ENCODE measurements at places on chromosomes 11 and 22.

DNA sequence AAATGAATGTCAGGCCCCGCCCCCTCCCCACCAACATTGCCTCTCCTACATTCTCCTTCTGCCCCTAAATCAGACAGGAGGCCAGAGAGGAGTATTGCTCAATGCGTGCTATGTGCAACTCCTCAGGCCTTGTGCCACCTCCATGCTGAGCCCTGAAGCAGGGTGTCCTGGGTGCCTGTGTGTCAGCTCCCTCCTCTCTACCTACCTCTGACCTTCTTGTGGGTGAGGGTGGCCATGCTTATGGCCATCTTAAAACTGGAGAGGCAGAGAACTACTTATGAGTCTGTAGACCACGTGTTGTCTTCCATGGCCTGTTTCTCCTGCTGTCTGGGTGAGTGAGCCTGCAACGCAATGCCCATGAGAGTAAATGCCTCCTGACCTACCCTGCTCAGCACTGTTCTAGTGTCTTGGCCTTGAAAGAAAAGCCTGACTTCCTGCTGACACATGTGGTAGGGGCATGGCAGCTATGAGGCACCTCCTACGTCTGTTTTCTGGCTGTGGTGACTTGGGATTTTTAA is 10.5 kb downstream of the MCAM start:
- DNase-seq: no peak

DNA sequence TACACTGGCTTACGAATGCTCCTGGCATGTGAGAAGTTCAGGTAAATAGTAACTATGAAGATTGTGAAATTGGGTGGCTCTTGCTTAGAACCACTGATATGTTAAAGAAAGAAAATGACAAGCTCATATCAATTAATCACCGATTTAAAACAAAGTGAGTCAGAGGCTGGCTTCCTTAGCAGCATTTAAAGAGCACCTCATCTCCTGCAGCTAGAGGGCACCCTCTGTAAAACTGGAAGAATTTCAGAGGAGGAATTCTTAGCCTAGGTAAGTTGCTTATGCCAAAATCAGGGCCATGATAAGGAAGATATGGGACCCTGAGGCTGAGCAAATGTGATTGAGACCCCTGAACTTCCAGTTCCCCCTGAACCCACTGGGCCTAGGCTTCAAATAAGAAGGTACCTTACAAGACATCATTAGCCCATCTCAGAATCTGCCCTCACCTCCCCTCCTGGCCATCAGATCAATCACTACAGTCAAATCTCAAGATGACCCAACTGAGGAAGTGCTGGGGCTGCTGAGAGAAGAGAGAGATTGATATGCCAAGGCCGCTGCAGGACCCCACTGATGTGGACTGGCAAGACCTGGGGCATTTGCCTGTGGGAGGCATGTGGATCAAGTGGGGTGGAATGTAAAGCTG is 8.6 kb upstream of the CD3E start:
- no peak for DNase-seq

DNA sequence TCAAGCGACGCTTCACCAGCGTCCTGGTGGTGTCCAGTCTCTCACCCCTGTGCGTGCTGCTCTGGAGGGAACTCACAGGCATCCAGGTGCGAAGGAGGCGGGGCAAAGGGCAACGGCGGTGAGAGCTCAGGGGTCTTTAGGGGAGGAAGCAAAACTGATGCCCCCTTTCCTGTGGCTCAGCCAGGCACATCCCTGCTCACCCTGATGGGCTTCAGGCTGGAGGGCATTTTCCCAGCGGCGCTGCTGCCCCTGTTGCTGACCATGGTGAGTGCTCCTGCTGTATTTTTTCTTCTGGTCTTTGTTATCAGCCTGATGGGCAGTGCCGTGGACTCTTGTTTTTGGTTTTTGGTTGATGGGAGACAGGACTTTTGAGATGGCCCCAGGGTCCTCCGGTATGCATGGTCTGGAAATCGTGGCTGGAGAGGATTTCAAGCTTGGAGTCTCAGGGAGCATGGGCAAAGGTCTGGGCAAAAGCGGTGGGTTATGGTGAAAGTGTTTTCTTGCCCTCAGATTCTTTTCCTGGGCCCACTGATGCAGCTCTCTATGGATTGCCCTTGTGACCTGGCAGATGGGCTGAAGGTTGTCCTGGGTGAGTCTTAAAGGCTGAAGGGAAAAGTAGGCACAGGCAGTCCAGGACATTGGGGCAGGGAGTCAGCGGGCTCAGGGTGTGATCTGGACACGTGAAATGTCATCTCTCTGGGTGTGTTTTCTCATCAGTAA is 695 bp downstream of the RCE1 start:
- no peak for DNase-seq

GRCh38 chr11:44831605-44832394 is 105.0 kb downstream of the TSPAN18 start:
- no peak for DNase-seq

- no peak for DNase-seq
Observed at GRCh38 chr11:125519860-125520834, 24.1 kb upstream of the FEZ1 start.

DNA sequence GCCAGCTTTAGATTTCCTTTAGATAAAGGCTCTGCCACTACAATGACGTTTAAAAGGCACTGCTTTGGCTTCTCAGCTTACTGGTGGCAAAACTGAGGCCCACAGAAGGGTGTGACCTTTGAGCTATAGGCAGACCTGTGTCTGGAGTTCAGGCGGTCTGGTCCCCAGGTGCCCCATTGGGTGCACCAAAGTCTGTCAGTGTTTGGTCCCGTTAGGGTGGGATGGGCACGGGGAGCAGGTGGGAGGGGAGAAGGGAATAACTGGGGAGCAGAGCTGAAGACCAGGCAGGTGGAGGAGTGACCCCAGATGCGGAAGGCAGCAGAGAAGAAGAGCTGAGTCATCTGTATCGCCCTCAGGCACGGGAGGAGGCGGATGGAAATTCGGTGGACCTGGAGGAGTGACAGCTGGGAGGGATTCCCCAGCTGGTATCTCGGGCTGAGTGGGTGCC is 45.3 kb upstream of the GCAT start:
- DNase-seq: no peak

DNA sequence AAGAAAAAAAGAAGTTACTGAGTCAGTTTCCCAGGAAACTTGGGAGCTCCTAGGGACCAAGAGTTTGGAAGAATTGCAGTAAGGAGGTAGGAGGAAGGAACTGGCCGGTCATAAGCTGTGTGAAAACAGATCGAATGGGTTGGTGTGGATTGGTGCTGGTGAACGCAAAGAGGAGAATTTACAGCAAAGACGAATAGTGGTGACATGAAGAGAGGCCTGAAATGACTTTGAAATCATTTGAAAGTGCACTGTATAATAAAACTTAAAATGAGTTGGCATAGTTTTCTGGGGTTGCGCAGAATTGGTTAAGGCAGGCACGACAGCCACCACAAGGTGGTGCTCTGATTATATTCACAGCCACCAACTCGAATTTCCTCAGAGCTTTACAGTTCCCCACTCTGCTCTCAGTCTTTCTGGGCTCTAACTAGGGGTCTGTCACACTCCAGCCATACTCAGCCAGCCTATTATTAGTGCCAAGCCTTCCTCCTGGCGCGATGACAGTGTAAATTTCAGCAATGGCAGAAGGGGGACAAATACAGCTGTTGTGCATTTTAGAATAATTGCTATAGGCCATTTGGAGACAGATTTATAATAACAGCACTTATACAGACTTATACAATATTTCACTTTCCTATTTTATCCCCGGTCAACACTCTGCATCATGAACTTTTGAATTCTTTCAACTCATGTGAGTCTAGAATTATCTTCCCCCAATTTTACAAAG is 8.3 kb upstream of the HTR3B start:
- DNase-seq: no peak

DNA sequence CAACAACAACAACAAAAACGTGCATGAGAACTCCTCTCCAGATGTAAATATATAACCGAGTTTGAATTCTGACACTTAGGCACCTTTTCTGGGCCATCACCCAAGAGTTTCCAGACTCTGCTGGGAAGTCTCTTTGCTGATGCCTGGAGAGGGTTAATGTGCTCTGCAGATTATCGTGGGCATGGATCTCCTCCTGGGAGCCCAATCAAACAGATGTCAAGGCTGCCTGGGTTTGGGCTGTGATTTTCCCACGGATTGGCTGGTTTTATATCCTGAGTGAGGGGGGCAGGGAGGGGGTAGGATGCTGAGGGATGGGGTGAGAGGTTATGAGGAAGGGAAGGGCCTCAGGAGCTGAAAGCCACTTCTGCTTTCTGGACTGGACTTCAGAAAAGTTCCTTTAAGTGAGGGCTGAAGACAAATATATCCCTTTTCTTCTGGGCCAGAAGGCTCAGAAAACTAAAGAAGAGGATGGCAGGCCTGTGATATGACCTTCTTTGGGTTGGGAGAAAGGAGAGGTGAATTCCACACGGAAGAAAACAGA is 4.2 kb downstream of the ELF5 start:
- no peak for DNase-seq

- no peak for DNase-seq
Observed at GRCh38 chr11:27646051-27646818, 54.0 kb downstream of the BDNF start.

- DNase-seq: no peak
Observed at GRCh38 chr11:82117362-82117761, 616.3 kb downstream of the FAM181B start.

GRCh38 chr11:81874635-81875034 is 859.0 kb downstream of the FAM181B start:
- no peak for DNase-seq

- DNase-seq: no peak
Observed at GRCh38 chr22:46038174-46038487, 61.2 kb upstream of the WNT7B start.

DNA sequence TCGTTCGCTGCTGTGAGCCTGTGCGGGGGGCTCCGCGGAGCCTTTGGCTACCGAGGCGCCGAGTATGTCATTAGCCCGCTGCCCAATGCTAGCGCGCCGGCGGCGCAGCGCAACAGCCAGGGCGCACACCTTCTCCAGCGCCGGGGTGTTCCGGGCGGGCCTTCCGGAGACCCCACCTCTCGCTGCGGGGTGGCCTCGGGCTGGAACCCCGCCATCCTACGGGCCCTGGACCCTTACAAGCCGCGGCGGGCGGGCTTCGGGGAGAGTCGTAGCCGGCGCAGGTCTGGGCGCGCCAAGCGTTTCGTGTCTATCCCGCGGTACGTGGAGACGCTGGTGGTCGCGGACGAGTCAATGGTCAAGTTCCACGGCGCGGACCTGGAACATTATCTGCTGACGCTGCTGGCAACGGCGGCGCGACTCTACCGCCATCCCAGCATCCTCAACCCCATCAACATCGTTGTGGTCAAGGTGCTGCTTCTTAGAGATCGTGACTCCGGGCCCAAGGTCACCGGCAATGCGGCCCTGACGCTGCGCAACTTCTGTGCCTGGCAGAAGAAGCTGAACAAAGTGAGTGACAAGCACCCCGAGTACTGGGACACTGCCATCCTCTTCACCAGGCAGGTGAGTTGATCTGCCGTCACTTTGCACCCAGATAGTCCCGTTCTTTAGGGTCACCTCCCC is 1.0 kb downstream of the ADAMTS15 start:
- no peak for DNase-seq

DNA sequence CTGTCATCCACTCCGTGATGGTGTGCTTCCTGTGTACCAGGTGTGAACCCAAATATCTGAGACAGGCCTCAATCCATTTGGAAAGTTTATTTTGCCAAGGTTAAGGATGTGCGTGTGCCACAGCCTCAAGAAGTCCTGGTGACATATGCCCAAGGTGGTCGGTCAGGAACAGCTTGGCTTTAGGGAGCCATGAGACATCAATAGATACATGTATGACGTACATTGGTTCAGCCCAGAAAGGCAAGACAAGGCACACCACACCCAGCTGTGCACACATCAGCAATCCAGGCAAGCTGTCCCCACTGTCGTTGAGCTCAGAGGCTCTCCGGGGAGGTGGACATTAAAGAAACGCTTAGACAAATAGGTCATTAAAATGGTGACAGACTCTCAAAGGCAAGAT is 56.8 kb upstream of the SHANK2 start:
- no peak for DNase-seq

DNA sequence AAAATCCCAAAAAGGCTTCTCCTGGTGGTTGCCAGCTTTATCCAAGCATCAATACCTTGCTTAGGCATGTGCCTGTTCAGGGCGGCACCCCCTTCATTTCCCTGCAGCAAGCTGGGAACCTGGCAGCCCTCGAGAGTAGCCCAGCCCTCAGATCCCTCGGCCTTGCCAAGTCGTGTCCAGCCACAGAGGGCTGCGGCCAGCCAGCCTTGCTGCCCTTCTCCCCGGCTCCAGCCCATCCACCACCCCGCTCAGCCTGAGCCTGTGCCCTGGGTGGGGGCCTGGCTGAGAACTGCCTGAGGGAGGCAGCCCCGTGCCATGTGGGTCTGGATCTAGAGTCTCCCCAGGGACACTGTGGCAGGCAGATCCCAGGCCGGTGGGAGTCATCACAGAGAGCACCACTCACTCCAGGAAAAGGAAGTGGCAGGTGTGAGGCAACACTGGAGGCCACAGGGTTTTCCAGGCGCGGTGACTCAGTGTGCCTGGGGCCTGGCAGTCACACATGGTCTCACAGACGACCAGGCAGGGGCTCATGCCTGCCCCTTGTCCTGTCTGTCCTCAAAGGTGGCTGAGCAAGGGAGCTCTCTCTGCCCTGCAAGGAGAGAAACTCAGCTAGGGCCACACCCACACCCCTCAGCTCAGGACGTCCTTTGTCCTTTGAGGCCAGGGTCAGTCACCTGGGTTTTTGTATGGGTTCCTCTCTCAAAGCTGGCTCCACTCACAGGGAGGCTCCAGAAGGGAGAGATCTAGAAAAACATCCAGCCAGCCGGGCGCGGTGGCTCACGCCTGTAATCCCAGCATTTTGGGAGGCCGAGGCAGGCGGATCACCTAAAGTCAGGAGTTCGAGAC is 12.2 kb upstream of the CDC42BPG start:
- DNase-seq: peak; percentile 91

GRCh38 chr22:45200860-45201511 is 37.3 kb downstream of the NUP50 start:
- DNase-seq: no peak

- no peak for DNase-seq
Observed at GRCh38 chr22:49307870-49308269, 519.8 kb downstream of the BRD1 start.

DNA sequence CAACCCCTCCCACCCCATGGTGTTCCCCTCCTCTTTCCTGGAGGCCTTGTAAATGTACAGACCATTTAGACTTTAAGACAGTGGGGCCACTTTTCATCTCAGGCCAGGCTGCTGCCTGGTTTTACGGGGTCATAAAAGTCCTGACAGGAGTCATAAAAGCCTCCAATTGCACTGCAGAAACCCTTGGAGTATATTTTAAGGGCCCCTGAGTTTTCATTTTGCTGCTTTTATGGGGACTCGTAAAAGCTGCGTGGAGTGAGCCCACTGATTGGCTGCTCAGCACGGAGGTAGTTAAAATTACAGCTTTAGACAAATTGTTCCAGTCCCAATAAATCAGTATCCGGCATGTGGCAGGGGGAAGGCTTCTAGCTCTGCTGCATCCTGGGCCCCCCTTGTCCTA is 627.6 kb downstream of the NTM start:
- no peak for DNase-seq

Data from HS-5 (cell line).